GM19239 (cell line): ENCODE measurements at places on chromosomes 7 and 10.

- no peak for DNase-seq
These were observed 32.7 kb upstream of the ARMS2 start for GRCh38 chr10:122421742-122422141.

DNA sequence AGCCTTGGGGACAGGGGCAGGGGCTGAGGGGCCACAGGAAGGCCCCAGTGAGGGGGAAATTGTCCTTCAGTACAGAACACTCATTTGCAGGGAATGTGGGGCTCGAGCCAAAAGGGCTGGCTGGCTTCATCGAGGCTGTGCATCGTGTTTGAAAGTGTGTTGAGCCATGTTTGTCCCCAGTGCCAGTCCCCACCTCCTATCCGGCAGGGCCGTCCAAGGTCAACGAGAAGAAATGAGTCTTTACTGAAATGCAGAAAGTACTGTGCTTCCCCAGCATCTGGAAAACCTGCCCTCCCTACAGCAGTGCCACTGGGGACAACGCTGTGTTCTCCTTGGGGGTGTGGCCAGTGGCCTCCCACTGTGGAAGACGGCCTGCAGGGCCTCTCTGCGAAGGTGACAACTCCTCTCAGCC lies 214.1 kb downstream of the KLF6 start:
- no peak for DNase-seq

GRCh38 chr10:81496626-81497025 lies 378.4 kb upstream of the NRG3 start:
- DNase-seq: no peak

- DNase-seq: no peak
These were observed 74.1 kb upstream of the PTPRZ1 start for GRCh38 chr7:121798896-121799295.

GRCh38 chr7:43076606-43077005 lies 35.8 kb upstream of the HECW1 start:
- no peak for DNase-seq

DNA sequence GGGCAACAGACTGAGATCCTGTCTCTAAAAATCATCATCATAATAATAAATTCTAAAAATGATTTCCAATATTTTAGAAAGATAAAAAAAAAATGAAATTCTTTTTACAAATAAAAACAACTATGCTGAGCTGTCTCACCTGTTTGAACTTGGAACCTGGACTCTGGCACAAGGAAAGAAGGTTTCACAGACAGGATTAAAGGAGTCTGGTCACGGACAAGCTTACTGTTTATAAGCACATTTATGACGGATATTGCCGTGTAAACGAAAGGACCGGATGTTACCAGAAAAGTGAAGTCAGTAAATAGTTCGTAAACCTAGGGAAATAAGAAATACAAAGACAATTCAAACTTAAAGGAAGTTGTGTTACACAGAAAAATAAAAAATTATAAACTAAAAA lies 70.2 kb downstream of the KIAA1549 start:
- DNase-seq: no peak

DNA sequence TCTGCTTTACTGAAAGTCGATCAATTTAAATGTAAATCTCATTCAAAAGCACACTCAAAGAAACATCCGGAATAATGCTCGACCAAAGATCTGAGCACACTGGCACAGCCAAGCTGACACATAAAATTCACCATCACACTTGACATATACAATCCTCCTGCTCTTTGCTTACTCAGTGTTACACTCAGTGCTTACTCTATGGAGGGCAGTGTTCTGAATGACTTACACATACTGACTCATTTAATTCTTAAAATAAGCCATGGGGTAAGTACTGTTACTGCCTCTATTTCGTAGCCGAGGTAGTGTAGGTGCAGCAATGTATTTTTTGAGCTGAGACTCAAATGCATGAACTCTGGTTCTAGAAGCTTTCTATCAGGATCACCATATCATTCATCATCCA lies 421.5 kb upstream of the LRRN3 start:
- no peak for DNase-seq

- no peak for DNase-seq
These were observed 129.7 kb downstream of the PLCE1 start for GRCh38 chr10:94123258-94123995.

GRCh38 chr10:45373003-45373575 lies 927 bp upstream of the ALOX5 start:
- DNase-seq: no peak

GRCh38 chr7:13132314-13132713 lies 444.9 kb downstream of the ARL4A start:
- no peak for DNase-seq

DNA sequence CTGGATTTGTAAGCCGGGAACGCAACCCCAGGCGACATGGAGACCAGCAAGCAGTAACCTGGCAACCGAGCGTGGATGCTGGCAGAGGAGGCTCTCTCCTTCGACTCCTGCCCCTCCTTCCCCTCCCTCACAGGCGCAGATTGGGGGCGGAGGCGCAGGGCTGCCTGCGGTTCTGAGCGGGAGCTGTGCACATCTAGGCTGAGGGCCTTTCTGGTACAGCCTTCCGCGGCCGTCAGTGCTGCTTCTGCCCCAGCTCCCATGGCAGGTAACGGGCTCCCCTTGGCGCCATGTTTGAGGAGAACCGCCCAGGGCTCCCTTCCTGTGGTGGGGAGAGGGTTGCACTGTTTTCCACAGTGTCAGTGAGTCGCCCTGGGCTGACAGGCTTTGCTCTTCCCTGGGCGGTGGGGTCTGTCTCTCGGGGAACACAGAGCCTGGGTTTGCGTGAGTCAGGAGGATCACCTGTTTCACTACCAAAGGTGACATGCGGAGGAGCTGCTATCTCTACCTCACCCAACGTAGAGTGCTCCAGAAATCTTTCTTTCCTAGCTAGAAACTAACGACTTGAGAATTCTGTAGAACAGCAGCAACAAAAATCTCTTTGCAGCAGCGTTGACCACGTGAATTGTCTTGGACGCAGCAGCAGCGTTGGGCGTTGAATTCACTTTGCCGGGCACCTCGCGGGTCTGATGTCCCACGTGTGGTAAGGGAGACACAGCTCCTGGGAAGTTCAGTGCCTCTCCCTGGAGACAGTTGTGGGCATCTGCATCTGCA lies 154.8 kb upstream of the COBL start:
- DNase-seq: no peak

- DNase-seq: no peak
These were observed 1550.3 kb upstream of the LRRTM3 start for GRCh38 chr10:65375528-65375927.

GRCh38 chr10:63605197-63605967 lies 84.2 kb downstream of the REEP3 start:
- DNase-seq: no peak

GRCh38 chr10:24988831-24989640 lies 26.9 kb downstream of the ENKUR start:
- DNase-seq: no peak
